ENCODE measurements at places on chromosomes 11 and 22. TPM values are rescaled to one million over a fixed set of nuclear protein-coding genes. Genes with fewer than 3 reads are reported as not detected.

- no peaks in the 10 kb centered on the region for H3K27me3 ChIP-seq
- no peak overlapping the region for H3K27ac ChIP-seq
- no peaks in the 10 kb centered on the region for H3K4me1 ChIP-seq
- no peak for DNase-seq
- H3K4me3 ChIP-seq = no peak overlapping the region
Observed at GRCh38 chr11:88552379-88553062, 215.0 kb upstream of the CTSC start.

- no peak overlapping the region for H3K27ac ChIP-seq
- H3K4me3 ChIP-seq = no peak overlapping the region
- peak; percentile 16 for DNase-seq
- peaks cover 3% of the 10 kb centered on the region for H3K27me3 ChIP-seq
- H3K4me1 ChIP-seq = no peaks in the 10 kb centered on the region
- H3K36me3 ChIP-seq = no peaks in the 10 kb centered on the region
Observed at GRCh38 chr11:134819041-134819440, 407.0 kb upstream of the B3GAT1 start.

DNA sequence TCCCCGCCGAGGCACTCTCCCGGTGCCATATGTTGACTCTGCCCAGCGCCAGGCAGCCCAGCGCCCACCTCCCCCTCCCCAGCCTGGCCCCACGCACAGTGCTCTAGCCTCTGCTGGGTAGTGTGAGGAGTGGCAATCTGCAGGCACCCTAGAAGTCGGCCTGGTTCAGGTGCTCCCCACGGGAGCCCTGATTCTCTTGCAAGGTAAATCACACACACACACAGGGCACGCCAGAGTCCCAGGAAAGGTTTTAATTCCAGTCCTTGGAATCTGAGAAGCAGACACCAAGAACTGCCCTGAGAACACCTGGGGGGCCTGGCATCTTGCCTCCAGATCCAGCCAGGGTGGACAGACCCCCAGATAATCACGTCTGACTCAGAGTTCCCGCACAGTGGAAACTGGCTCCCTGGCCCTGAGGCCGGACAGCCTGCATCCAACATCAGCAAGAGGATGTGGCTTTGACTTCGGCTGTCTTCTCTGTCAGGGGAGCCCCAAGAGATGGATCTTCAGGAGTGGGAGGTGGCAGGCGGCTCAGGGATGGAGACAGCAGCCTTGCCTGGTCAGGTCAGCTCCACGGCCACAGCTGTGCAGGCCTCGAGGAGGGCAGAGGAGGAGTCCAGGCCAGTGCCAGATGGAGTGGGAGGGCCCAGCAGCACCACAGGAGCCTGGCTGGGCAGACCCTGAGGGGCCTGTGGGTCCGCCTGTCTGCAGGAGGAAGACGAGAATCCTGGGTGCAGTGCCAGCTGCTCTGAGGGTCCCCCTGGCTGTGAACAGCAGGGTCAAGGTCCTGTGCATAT, 1.1 kb upstream of the RIN1 start:
- H3K27me3 ChIP-seq = no peaks in the 10 kb centered on the region
- H3K4me3 ChIP-seq = no peak overlapping the region
- peaks cover 19% of the 10 kb centered on the region for H3K4me1 ChIP-seq
- DNase-seq = no peak
- peak overlapping the region; percentile 86 for H3K27ac ChIP-seq
- H3K36me3 ChIP-seq = peaks cover 74% of the 10 kb centered on the region

DNA sequence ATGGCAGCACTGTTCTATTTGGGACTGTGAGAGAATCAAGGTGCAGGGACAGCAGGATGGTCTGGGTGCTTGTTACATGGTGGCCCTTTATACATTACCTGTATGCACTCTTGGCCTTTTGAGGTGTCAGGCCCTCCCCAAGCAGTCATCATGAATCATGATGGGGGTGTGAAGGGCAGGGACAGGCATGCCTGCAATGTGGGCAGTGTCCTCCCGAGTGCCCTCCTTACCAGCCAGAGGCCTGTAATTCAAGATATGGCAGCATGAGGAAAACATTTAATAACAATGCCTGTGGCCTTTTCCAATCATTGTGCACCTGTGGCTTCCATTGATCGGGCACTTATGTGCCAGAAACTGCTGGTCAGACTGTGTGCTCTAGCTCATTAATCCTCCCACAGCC, 25.5 kb upstream of the CYP2D6 start:
- H3K4me3 ChIP-seq = no peak overlapping the region
- no peaks in the 10 kb centered on the region for H3K27me3 ChIP-seq
- no peak overlapping the region for H3K27ac ChIP-seq

DNA sequence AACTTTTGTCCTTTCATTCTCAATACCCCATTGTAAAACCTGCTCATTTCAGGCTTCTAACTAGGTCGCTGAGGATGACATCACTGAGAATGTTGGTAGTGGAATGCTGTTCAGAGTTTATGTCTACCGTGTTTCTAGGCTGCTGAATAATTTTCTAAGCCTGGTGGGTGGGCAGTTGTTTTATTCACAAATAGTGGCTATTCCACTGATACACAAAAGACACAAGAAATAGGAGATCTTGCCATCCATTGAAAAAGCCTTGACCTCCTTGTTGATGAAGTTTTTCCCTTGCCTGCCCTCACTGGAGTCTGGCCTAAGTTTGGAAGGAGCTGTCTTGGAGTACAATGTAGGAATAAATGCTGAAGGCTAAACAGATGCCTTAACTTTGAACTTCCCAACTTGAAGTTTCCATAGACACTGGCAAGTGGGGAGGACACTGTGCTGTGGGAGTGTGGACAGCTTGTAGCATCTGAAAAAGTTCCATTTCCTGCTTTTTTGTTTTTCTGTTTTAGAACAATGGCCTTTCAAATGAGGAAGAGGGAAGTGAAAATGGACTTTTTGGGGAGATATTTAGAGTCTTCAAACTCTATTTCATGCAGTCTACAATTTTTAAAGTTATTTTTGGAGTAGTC, 59.2 kb downstream of the TRIM44 start:
- H3K4me3 ChIP-seq = no peak overlapping the region
- peaks cover 9% of the 10 kb centered on the region for H3K4me1 ChIP-seq
- no peak for DNase-seq

GRCh38 chr22:44171561-44171960, 9.2 kb upstream of the PARVG start:
- no peak for DNase-seq
- H3K27me3 ChIP-seq = no peaks in the 10 kb centered on the region
- no peak overlapping the region for H3K4me3 ChIP-seq
- H3K36me3 ChIP-seq = peaks cover 23% of the 10 kb centered on the region

- peaks cover 29% of the 10 kb centered on the region for H3K4me1 ChIP-seq
- H3K4me3 ChIP-seq = peak overlapping the region; percentile 76
- DNase-seq = no peak
- no peaks in the 10 kb centered on the region for H3K27me3 ChIP-seq
- H3K36me3 ChIP-seq = peaks cover 43% of the 10 kb centered on the region
Observed at GRCh38 chr11:65423516-65424204, 1.1 kb downstream of the NEAT1 start.

DNA sequence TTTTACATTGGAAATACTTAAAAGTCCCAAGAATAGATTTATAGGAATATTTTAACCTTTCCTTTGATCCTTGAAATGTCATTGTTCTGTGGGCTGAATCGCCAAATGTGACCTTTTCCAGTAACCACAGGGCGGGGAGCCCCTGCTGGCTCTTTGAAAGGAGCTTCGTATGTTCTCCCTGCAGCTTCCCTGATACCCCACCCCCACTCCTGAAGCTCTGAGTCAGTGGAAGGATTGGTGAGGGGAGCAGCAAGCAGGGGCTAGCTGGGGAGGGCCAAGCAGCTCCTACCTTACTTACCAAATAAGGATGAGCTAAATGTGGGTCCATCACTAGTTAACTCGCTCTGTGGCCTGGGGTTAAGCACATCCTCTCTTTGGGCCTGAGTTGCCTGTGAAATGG, 87.7 kb downstream of the CHST1 start:
- no peak overlapping the region for H3K4me3 ChIP-seq
- no peak overlapping the region for H3K27ac ChIP-seq

- H3K27ac ChIP-seq = no peak overlapping the region
- H3K4me3 ChIP-seq = no peak overlapping the region
- H3K4me1 ChIP-seq = no peaks in the 10 kb centered on the region
- H3K27me3 ChIP-seq = no peaks in the 10 kb centered on the region
- no peak for DNase-seq
Observed at GRCh38 chr11:93020248-93021046, 51.0 kb downstream of the MTNR1B start.

- peaks cover 68% of the 10 kb centered on the region for H3K27me3 ChIP-seq
- DNase-seq = peak; percentile 94
- H3K4me3 ChIP-seq = peak within 1 kb of the TSS; percentile 63
- no peaks in the 10 kb centered on the region for H3K36me3 ChIP-seq
- peak within 1 kb of the TSS; percentile 98 for H3K27ac ChIP-seq
- H3K4me1 ChIP-seq = peaks cover 9% of the 10 kb centered on the region
Observed at GRCh38 chr11:102109896-102110760, at the start of gene YAP1. YAP1 (plus strand) TSS chr11:102110447; CDS start chr11:102110849, 402 bp downstream.

DNA sequence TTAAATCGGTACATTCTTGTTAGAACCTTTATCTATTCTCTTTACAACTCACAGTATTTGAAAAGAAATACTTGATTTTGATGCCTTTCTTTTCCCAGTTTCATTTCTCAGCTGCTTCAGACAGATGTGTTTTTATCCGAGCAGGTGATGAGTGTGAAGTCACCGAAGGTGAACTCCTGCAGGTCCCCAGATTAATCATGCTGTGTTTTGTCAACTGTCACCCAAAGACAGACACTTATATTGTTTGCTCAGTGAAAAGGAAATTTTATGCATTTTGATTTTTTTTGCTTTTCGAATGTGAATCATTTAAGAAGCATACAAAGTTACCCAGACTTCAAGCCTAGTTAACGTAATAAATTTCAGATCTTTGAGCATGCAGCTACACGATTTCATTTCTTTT, 7.8 kb upstream of the TMPRSS13 start:
- DNase-seq = no peak
- no peaks in the 10 kb centered on the region for H3K36me3 ChIP-seq
- no peaks in the 10 kb centered on the region for H3K27me3 ChIP-seq
- no peak overlapping the region for H3K27ac ChIP-seq
- H3K4me3 ChIP-seq = no peak overlapping the region
- no peaks in the 10 kb centered on the region for H3K4me1 ChIP-seq

DNA sequence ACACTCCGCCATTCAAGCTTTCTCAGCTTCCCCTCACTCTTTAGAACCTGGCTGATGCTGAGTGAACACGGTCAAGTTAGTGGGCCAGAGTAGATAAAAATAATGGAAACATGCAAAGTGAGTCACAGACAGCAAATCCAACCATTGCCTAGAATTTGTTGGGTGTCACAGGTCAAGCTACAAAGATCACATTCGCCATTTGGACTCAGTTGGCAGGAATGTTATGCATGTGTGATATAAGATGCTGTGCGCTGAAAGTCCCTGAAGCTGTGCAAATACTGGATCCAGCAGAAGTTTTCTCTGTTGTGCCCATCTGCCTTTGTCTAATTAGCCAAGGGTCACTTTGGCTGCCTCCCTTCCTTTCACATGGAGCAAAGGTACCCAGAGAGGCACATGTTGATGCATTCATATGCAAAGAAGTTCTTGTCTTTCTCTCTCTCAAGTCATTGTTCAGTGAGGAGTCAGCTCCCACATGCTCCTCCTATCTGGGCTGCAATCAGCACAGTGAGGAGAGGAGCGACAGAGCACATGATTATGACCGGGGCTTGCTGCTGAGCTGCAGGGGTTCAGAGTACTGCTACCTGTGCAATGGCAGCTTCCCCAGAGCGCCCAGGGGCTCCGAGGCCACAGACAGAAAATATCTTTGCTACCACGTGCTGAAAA, 39.7 kb downstream of the FLI1 start:
- DNase-seq = no peak
- no peak overlapping the region for H3K4me3 ChIP-seq
- H3K27me3 ChIP-seq = no peaks in the 10 kb centered on the region
- peak overlapping the region; percentile 67 for H3K27ac ChIP-seq
- no peaks in the 10 kb centered on the region for H3K36me3 ChIP-seq

DNA sequence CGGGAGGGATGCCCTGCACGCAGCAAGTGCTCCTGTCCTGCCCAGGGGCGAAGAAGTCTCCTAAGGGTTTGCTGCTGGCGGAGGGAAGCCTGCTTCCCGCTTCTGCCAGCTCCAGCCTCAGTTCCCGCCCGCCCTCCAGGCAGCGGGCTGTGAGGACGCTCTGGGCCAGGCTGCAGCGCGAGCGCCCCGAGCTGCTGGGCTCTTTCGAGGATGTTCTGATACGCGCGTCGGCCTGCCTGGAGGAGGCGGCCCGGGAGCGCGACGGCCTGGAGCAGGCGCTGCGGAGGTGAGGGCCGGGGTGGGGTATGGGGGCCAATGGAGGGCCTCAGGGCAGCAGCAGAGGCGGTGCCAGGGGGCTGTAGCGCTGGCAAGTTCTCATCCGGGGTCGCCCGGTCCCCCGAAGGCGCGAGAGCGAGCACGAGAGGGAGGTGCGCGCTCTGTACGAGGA, 2.2 kb downstream of the CRACR2B start:
- H3K27me3 ChIP-seq = peaks cover 7% of the 10 kb centered on the region
- H3K4me1 ChIP-seq = peaks cover 54% of the 10 kb centered on the region
- DNase-seq = no peak
- H3K4me3 ChIP-seq = peak overlapping the region; percentile 23
- H3K36me3 ChIP-seq = peaks cover 6% of the 10 kb centered on the region

DNA sequence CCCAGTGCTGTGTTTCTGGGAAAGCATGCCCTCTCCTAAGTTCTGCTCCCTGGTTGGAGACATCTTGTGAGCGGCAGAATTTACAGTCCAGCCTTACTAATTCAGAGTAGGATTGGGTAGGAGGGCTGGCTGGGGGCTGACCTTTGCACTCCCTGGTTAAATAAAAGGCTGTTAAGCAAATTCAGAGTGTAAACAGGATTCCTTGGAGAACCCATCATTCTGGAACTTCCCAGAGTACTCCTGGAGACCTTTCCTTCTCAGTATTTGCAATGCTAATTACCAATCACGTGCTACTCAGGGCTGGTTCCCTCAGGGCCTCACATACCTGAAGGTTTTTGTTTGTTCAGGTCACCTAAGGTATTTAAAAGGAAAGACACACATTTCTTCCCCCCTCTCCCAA, 340.2 kb downstream of the TBC1D22A start:
- no peaks in the 10 kb centered on the region for H3K27me3 ChIP-seq
- H3K36me3 ChIP-seq = peaks cover 4% of the 10 kb centered on the region
- no peak overlapping the region for H3K27ac ChIP-seq
- no peak overlapping the region for H3K4me3 ChIP-seq

Gene CCDC89
- 1.5 TPM for total RNA-seq

Gene APOBEC3H
- 1.3 TPM for total RNA-seq

Gene CYB5R2
- total RNA-seq = 7.9 TPM

Gene NLRX1
- 15.7 TPM for total RNA-seq

Gene GLYATL1
- not detected for total RNA-seq

Gene IL18
- 35.8 TPM for total RNA-seq

Gene OR52J3
- total RNA-seq = not detected

All from left lung (tissue), 14 donors.